ENCODE measurements at places on chromosomes 1 and 21. TPM values are rescaled to one million over a fixed set of nuclear protein-coding genes. Genes with fewer than 3 reads are reported as not detected.

NTRK1 gene
- total RNA-seq: 0.39 TPM

- DNase-seq: no peak
- H3K36me3 ChIP-seq: no peaks in the 10 kb centered on the region
- H3K4me3 ChIP-seq: no peak overlapping the region
- no peak overlapping the region for H3K27ac ChIP-seq
Observed at GRCh38 chr21:31195334-31196015, 148.6 kb downstream of the TIAM1 start.

GRCh38 chr1:200124309-200124708, 96.8 kb downstream of the NR5A2 start:
- DNase-seq: no peak
- H3K36me3 ChIP-seq: no peaks in the 10 kb centered on the region
- no peaks in the 10 kb centered on the region for H3K27me3 ChIP-seq
- no peak overlapping the region for H3K27ac ChIP-seq
- H3K4me1 ChIP-seq: no peaks in the 10 kb centered on the region

MYBPH gene
- total RNA-seq: not detected

DIO1 gene
- not detected for total RNA-seq

TIE1 gene
- total RNA-seq: 72.5 TPM

- no peak overlapping the region for H3K4me3 ChIP-seq
- H3K27ac ChIP-seq: no peak overlapping the region
- H3K27me3 ChIP-seq: no peaks in the 10 kb centered on the region
- DNase-seq: no peak
- H3K36me3 ChIP-seq: no peaks in the 10 kb centered on the region
- no peaks in the 10 kb centered on the region for H3K4me1 ChIP-seq
Observed at GRCh38 chr1:96510911-96511310, 210.7 kb upstream of the PTBP2 start.

GRCh38 chr1:178345807-178346206, 151.0 kb downstream of the CLEC20A start:
- no peaks in the 10 kb centered on the region for H3K36me3 ChIP-seq
- no peak for DNase-seq
- H3K27me3 ChIP-seq: no peaks in the 10 kb centered on the region
- peak overlapping the region; percentile 79 for H3K27ac ChIP-seq
- H3K4me1 ChIP-seq: peaks cover 34% of the 10 kb centered on the region

TTC34 gene
- 0.84 TPM for total RNA-seq

GRCh38 chr1:2466270-2466665, 9.8 kb upstream of the PLCH2 start:
- no peaks in the 10 kb centered on the region for H3K4me1 ChIP-seq
- DNase-seq: no peak
- no peaks in the 10 kb centered on the region for H3K27me3 ChIP-seq
- no peaks in the 10 kb centered on the region for H3K36me3 ChIP-seq

- DNase-seq: no peak
- no peaks in the 10 kb centered on the region for H3K36me3 ChIP-seq
- H3K4me3 ChIP-seq: no peak overlapping the region
- no peaks in the 10 kb centered on the region for H3K4me1 ChIP-seq
Observed at GRCh38 chr1:62209931-62210595, 15.4 kb downstream of the L1TD1 start.

DNA sequence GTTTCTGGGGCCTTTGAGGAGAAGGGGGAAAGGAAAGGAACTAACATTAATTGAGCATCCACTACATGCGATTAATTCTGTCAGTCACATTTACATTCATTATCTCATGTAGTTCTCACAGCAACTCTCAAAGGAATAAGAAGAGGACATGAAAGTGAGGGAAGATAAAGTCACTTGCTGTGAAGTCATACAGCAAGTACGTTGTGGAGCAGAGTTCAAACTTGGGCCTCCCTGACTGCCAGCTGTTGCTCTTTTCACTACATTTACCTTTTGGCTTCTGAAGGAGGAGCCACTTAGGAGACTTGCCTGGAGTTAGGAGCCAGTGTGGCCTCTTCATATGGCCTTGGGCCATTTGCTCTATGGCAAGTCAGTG, 6.2 kb downstream of the ZNF691 start:
- no peak for DNase-seq
- no peaks in the 10 kb centered on the region for H3K27me3 ChIP-seq
- H3K36me3 ChIP-seq: peaks cover 48% of the 10 kb centered on the region
- H3K27ac ChIP-seq: no peak overlapping the region

- H3K27me3 ChIP-seq: peaks cover 2% of the 10 kb centered on the region
- no peak overlapping the region for H3K4me3 ChIP-seq
- no peaks in the 10 kb centered on the region for H3K4me1 ChIP-seq
- no peaks in the 10 kb centered on the region for H3K36me3 ChIP-seq
- DNase-seq: no peak
Observed at GRCh38 chr1:47409311-47410067, 6.6 kb upstream of the FOXE3 start.

DNA sequence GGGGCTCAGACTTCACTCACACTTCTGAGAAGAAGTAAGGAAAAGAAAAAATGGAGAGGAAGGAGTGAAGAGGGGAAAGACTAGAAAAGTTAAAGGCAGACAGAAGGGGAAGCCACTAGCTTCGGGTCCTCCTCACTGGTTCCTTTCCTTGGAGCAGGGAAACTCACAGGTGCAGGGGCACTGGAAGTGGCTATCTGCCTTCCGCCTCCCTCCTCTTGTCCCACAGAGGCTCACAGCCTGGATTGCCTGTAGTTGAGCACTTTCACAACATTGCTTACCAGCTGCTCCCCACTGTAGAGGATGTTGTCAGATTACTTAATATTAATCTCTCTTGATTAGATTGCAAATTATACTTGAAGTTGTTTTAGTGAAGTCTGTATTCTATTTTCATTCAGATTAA, 21.6 kb upstream of the ABCA4 start:
- H3K36me3 ChIP-seq: no peaks in the 10 kb centered on the region
- no peak overlapping the region for H3K4me3 ChIP-seq
- DNase-seq: no peak
- H3K27ac ChIP-seq: no peak overlapping the region
- H3K27me3 ChIP-seq: no peaks in the 10 kb centered on the region

AURKAIP1 gene
- 106 TPM for total RNA-seq

- H3K4me1 ChIP-seq: no peaks in the 10 kb centered on the region
- DNase-seq: no peak
- H3K36me3 ChIP-seq: no peaks in the 10 kb centered on the region
- H3K4me3 ChIP-seq: no peak overlapping the region
- no peak overlapping the region for H3K27ac ChIP-seq
- H3K27me3 ChIP-seq: no peaks in the 10 kb centered on the region
Observed at GRCh38 chr1:41599912-41600311, 115.4 kb upstream of the EDN2 start.

- H3K4me3 ChIP-seq: no peak overlapping the region
- H3K27me3 ChIP-seq: no peaks in the 10 kb centered on the region
- no peak overlapping the region for H3K27ac ChIP-seq
- no peaks in the 10 kb centered on the region for H3K4me1 ChIP-seq
- H3K36me3 ChIP-seq: no peaks in the 10 kb centered on the region
- no peak for DNase-seq
Observed at GRCh38 chr1:218513328-218513727, 168.2 kb downstream of the TGFB2 start.

OR2AK2 gene
- total RNA-seq: not detected

DNA sequence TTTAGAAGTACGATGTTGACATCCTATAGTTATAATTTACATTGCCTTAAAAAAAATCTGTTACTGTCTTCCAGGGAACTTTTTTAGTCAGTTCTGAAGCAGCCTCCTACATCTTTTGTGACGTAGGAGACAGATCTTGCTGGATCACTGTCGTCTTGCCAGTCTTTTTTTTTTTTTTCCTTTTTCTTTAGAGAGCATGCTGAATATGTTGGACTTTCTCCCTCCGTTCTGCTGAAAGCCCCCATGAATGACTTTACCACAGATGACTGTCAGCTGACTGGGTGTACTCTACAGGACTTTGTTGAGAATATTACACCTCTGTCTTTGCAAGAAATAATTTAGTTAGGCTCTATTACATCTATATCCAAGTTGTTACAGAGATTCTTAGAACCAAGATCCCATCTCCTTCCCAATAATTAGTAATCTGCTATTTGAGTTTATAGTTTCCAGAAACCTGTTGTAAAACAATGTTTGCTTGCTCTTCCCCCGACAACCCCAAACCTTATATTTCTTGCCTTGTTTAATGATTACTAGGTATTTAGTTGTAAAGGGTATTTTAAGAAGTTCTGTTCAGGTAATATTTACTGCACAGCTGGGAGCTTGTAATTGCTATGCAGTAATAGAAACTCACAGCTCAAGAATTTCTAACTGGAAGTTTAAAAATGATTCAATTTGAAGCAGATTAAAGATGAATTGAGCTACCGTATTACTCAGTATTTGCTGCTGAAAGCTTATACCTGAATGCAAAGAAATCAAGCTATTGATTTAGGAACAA, 61.8 kb downstream of the RASAL2 start:
- no peak overlapping the region for H3K4me3 ChIP-seq
- H3K4me1 ChIP-seq: no peaks in the 10 kb centered on the region
- H3K27ac ChIP-seq: no peak overlapping the region
- DNase-seq: no peak

ACOT11 gene
- 13.8 TPM for total RNA-seq

GRCh38 chr1:6072774-6073479, 27.2 kb downstream of the KCNAB2 start:
- no peak for DNase-seq
- H3K4me3 ChIP-seq: no peak overlapping the region
- H3K36me3 ChIP-seq: no peaks in the 10 kb centered on the region
- H3K27me3 ChIP-seq: no peaks in the 10 kb centered on the region
- H3K4me1 ChIP-seq: no peaks in the 10 kb centered on the region
- H3K27ac ChIP-seq: no peak overlapping the region

DNA sequence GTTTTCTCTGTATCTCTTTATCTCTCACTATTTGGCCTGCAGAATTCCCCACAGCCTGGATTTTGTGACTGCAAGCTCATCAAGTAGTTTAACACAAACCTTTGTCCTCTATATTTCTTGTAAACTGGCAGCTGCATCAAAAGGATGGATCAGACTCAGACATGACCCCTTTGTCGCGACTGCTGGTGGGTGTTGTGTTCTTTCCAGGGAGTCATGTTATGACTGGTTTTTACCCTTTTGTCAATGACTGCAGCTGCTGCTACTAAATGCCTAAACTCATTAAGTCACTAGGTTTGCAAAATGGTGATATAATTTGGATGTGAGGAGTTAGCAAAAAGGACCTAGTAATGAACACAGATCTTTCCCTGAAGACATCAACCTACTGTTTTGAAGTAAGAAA, 10.2 kb upstream of the TOMM20 start:
- H3K27me3 ChIP-seq: no peaks in the 10 kb centered on the region
- H3K36me3 ChIP-seq: no peaks in the 10 kb centered on the region
- H3K4me3 ChIP-seq: no peak overlapping the region
- no peak for DNase-seq
- H3K27ac ChIP-seq: no peak overlapping the region
- no peaks in the 10 kb centered on the region for H3K4me1 ChIP-seq

TAL1 gene
- 3.1 TPM for total RNA-seq

HEYL gene
- total RNA-seq: 16.9 TPM

- no peaks in the 10 kb centered on the region for H3K27me3 ChIP-seq
- H3K27ac ChIP-seq: no peak overlapping the region
- no peaks in the 10 kb centered on the region for H3K4me1 ChIP-seq
- no peaks in the 10 kb centered on the region for H3K36me3 ChIP-seq
- no peak for DNase-seq
Observed at GRCh38 chr1:56453417-56454078, 125.8 kb downstream of the PLPP3 start.

GRCh38 chr1:244830639-244831038, 4.8 kb upstream of the COX20 start:
- H3K27ac ChIP-seq: no peak overlapping the region
- no peak for DNase-seq
- H3K27me3 ChIP-seq: no peaks in the 10 kb centered on the region
- no peak overlapping the region for H3K4me3 ChIP-seq
- H3K36me3 ChIP-seq: no peaks in the 10 kb centered on the region

- H3K4me1 ChIP-seq: no peaks in the 10 kb centered on the region
- peaks cover 84% of the 10 kb centered on the region for H3K36me3 ChIP-seq
- DNase-seq: no peak
Observed at GRCh38 chr21:38815060-38815405, 9.3 kb downstream of the ETS2 start.

DNA sequence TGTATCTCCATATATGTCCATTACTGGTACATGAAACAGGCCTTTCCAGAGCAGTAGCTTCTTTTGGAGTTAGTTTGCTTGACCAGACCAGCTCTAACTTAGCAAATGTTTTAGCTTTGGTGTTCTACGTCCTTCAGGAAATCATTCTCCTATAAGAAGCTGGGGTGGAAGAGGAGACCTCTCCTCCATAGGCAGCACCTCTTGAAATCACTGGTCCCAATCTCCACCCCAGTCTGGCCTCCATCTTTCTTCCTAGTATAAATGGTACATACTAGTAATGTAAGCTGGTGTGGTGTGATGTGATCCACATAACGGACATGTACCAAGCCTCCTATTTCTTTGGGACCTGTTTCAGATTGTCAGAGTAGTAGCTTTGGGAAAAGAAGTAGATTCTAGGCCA, 171.4 kb downstream of the DHRS3 start:
- no peak for DNase-seq
- no peaks in the 10 kb centered on the region for H3K27me3 ChIP-seq
- no peak overlapping the region for H3K4me3 ChIP-seq
- peak overlapping the region; percentile 89 for H3K27ac ChIP-seq
- H3K4me1 ChIP-seq: peaks cover 7% of the 10 kb centered on the region
- no peaks in the 10 kb centered on the region for H3K36me3 ChIP-seq

GRCh38 chr1:86515597-86515996, 31.3 kb upstream of the CLCA4 start:
- no peaks in the 10 kb centered on the region for H3K36me3 ChIP-seq
- H3K27ac ChIP-seq: no peak overlapping the region
- DNase-seq: no peak
- no peaks in the 10 kb centered on the region for H3K27me3 ChIP-seq
- no peaks in the 10 kb centered on the region for H3K4me1 ChIP-seq

- H3K27me3 ChIP-seq: no peaks in the 10 kb centered on the region
- no peak overlapping the region for H3K4me3 ChIP-seq
Observed at GRCh38 chr1:210360852-210361477, 32.3 kb downstream of the HHAT start.

CYYR1 gene
- total RNA-seq: 19.4 TPM

KCNJ15 gene
- total RNA-seq: 0.44 TPM
